ENCODE measurements at places on chromosomes 1 and 21.

DNA sequence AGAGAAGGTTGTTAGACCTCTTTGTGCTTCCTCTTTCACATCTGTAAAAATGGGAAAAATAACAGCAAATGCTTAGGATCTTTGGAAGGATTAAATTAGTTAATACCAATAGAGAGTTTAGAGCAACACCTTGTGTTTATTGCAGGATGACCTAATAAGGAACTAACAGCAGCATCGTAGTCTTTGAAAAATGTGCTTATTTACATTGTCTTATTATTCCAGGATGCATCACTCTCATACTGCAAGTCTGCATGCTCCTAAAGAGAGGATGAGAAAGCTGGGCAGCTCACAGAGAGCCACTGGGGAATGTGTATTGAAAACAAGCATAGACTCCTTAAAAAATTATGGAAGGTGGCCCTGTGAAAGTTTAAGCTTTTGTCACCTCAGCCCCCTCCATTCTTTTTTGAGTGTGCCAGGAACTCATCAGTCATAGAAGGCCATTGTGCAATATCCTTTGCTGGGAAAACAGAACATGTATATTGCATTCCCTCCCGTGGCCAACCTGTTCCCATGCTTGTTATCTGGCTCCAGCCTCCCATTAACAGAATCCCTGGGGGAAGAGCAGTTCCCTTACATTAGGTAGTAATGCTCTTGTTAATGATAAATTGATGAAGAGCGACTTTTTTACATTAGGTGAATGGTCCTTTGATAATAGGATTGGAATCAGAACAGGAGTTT lies 180.7 kb downstream of the ZNF326 start:
- DNase-seq: no peak

GRCh38 chr21:17512253-17513213 lies at the start of gene CXADR:
Gene CXADR, plus strand, starts transcription at chr21:17513043. Its CDS starts 87 bp downstream, at chr21:17513130.
- DNase-seq: peak; percentile 92

DNA sequence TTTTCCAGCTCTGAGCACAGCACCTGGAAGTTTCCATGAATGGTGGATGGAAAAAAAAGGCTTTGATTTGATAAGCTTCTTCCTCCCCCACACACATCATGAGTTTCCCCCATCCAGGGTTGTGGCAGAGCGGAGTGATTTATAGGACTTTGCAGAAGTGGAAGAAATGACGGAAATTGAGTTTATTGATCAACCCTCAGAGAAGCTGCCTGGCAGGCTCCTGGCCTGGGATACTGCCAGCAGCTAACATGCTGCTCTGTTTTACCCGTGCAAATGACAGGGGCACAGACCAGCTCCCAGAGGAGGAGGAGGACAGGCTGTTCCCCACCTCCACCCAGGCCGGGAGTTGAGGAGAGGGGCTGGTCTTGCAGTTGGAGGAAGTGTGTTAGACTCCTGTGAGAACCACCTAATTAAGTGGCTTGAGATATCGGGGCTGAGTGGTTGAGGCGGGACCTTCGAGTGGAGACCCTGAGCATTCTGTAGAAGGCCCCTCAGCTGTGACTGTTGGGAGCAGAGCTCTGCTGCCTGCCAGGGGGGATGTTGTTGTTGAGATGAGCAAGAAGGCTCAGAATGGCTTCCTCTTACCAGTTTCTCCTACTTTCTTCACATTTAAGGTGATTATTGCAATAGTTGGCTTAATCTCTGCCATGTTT lies 21.8 kb downstream of the ADORA1 start:
- DNase-seq: no peak

- DNase-seq: no peak
Observed at GRCh38 chr1:175927944-175928343, 184.5 kb upstream of the TNR start.

- no peak for DNase-seq
Observed at GRCh38 chr1:109975718-109976117, 8.8 kb upstream of the AHCYL1 start.

DNA sequence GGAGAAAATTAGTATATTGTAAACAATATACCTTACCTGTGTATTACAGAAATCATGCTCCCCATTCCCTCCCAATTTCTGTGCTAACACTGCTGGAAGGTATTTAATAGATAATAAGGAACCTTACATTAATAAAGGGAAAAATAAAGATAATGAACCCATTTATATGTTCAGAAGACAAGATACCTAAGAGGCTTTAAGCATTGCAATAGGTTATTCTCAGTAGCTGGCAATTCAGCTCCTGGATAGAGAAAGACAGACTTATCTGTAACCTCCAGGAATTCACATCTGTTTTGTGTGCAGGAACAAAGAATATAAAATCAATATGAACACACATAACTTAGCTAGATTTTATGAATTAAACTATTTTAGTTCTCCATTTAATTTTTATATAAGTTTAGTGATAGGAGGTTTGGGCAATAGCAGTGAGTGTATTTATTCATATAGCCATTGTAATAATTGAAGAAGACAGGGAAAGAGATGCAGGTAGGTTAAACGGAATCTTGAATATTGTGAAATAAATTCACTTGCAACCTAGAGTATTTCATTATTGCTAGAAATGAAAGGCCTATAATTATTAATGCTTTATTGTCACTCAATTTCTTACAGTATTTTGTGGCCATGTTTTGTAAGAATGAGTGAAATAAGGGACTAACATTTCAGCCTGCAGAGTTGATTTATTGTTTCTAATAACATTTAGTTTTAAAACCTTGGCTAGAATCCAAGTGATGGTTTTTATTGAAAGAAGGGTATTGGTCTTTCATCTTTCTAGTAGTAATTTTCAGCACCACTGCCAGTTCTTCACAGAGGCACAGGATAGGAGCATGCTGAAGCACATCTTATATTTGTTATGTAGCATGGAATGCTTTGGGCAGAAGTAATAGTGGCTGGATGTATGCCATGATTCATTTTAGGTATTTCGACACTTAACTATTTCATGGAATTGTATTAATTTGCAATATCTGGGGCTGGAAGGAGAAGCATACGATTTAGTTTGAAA lies 1.5 kb downstream of the XPR1 start:
- DNase-seq: no peak

GRCh38 chr21:33449616-33450015 lies 30.2 kb downstream of the TMEM50B start:
- no peak for DNase-seq

DNA sequence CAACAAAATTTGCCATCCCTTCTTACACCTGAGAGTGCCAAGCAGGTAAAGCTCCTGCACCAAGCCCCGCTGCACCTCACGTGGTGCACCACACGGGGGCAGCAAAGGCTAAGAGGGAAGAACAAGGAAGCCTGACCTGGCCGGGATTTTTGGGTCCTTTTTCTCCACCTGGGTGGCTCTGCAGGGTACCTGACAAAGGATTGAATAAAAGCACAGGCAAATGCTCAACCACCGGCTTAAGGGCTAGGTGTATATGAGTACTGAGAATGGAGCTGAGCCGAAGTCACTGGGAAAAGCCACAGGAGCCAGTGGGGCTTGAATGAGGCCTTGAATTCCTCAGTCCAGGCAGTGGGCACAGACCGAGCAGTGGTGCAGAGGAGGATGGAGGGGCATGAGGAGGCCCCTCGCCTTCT lies 36.4 kb downstream of the ZNF697 start:
- DNase-seq: peak; percentile 62

GRCh38 chr1:213925531-213926182 lies 62.1 kb upstream of the PROX1 start:
- DNase-seq: no peak

DNA sequence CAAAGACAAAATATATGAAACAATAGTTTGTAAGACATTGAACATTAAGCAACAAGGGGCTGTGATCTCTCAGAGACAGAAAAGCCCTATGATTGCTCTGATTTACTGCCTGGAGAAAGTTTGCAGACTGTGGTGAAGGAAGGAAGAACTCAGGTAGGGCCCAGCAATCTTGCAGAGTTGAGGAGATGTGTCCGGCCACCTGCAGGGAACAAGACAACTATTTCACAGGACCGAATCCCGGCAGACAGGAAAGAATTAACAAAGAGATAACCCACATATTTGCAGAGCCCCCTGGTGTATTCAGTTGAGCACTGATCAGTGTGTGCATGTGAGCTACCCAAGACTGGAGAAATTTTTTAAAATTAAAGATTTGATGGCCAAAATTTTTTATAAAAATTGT lies 58.3 kb upstream of the FMN2 start:
- no peak for DNase-seq

- no peak for DNase-seq
Observed at GRCh38 chr1:115952547-115952946, 23.8 kb upstream of the SLC22A15 start.

DNA sequence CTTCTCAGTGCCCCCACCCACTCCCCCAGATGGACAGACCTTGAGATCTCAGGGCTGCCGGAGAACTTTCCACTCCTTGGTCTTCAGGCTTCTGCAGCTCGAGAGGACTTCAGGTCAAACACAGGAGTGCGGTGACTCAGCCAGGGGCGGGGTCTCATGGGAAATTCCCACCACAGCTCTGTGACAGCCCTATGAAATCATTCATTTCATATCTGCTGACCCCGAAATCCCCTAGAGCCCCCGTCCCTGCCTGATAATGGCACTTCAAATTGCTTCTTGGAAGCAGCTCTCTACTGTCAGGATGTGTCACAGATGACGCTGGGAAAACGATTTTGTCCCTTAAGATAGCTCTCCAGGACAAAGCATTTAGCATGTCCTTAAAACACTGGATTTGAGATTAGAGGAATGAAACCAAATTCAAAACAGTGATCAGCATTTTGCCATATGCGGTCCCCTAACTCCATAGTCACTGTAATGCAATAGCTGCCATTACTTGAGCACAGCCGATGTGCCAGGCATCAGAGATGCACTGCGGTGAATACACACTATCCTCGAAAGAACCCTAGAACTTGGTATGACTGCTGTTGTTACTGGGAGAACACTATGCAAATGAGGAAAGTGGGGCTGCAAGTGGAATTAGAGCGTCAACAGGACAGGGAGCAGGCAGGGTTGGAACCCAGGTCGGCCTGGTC lies at the start of gene TNFRSF9:
Gene TNFRSF9 (minus strand): TSS at position 95 of the 692 bp plus-strand sequence. CDS start 845 bp downstream, outside the sequence.
- DNase-seq: no peak

DNA sequence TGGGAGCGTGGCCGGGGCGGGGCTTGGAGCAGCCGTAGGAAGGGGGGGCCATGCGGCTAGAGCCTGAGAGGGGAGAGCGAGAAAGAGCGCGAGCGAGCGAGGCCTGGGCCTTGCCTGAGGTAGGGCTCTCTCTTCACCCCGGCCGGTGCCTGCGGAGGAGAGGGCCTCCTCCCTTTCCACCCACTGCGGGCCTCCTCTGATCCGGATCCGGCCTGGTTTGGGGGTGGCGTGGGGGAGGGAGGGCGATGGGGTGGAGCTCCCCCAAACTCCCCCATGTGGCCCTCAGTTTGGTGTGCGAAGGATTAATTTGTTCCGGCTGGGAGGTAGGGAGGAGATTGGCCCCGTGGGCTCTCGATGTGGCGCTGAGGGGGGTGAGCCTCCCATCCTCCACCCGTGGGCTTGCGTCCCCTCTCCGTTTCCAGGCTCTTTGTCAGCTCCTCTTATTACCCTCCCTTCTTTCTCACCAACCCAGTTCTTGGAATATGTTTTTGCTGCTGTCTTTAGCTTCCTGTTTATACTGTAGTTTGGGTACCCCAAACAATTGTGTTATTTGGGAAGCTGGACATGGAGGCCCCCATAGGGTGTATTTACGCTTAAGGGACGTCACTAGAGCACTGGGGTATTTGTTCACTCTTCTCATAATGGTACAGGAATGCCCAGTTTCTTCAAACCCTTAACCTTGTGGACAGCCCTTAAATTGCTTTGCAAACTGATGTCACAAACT lies 685 bp downstream of the UBAP2L start:
- peak; percentile 54 for DNase-seq

DNA sequence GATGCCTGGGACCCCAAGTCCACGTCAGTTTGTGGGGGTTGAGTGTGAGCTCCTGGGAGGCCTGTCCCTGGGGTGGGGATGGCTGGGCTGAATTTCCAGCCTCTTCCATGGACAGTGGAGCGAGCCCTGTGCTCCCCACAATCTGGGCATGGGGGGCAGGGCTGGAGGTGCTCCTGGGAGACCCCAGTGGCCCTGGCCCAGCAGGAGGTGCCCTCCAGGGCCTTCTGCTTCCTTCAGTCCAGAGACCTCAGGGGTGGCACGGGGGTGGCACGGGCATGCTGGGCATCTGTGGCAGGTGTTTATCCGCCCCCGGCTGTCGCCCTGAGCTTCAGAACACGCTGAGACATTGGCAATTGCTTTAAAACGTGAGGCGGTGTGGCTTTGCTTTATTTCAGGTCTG lies 40.9 kb downstream of the MORN1 start:
- no peak for DNase-seq

GRCh38 chr1:181038399-181038873 lies 4.7 kb downstream of the MR1 start:
- DNase-seq: peak; percentile 61

- DNase-seq: peak; percentile 73
Observed at GRCh38 chr1:208475951-208476845, 232.0 kb upstream of the PLXNA2 start.

DNA sequence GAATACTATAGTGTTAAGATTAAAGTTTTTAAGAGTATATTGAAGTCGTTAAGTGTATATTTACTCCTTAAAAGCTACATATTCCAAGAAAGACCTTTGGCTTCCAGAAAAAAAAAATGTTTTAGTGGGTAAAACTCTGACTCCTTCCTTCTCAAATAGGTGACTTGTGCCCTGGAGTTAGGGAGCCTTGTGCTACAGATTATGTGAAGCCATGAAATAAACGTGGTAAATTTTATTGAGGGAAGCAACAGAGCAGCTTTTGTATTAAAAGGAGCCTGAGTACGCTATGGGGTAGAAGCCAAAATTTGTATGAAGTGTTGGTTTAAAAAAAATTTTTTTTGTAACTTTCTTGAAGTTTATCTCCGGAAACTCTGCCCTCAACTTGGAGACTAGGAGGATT lies 994 bp downstream of the RO60 start:
- no peak for DNase-seq

DNA sequence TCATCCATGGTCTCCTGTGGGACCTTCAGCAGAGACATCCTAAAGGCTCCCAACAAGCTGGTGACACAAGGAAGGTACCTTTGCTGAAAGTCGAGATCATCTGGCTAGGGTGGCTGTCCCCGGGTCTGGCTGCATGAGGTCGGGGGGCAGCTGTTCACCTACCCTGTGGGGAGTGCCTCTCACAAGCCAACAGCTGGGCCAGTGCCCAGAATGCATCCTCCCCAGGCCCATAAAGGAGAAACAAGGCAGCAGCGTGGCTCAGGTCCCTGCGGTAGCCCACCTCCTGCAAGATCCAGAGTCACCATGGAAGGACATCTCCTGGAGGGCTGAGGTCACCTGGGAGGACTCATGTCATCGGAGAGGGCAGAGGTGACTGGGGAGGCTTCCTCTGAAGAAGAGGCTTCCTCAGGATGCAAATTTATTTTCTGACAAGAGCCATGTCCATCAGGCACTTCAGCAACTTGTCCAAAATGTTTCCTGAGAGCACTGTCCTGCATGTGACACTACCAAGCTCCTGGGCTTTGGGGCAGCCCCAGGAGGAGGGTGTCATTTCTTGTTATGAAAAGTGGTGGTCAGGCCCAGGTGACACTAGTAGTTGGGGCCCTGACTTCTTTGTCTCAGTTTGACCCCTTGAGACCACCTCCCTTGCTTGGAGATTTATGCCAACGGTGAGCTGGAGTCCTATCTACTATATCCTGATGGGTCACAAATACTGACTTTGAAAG lies 6.7 kb upstream of the SMYD3 start:
- no peak for DNase-seq
